ENCODE measurements at places on chromosomes 2 and 18.

- DNase-seq = peak; percentile 13
Observed at GRCh38 chr18:69490813-69491212, 90.1 kb downstream of the DOK6 start.

DNA sequence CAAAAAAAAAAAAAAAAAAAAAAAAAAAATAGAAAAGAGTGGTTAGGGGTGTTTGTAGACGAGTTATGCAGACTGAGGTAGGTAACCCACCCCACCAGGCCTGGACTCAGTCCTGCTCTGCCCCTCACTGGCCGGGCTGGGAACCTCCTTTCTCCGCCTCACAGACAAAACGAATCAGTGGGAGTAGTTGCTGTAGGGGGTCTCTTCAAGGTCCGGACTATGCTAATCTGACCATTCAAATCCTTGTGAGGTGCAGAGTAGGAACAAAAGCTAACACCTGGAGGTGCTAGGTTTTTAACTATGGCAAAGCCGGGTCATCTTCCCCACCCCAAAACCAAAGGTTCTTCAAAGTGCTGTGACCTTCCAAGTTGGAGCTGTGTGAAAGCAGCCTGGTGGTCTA is 223.7 kb downstream of the SLC4A3 start:
- DNase-seq = no peak

DNA sequence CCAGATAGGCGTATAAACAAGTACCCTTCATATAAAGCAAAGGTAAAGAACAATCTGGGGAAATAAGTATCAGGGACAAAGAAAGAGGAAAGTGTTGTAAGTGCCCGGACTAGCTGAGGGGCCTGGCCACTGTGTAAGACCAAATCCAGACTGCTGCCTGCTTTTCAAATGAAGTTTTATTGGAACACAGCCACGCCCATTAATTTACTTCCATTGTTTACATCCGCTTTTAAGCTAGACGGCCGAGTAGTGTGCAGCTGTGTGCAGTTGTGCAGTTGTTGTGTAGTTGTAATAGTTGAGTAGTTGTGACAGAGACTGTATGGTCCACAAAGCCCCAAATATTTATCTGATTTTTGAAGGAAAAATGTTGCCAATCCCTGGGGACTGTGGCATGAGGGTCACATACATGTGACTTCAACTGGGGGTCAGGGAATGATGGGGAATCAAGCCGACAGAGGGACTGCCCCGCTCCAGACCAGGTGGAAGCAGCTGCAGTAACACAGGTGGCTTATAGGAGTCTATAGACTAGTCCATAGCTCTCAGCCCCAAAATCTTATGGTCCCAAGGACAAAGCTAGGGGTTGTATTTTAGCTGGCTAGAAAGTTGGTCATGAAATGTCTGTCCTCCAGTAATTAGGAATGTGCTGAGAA is 30.0 kb downstream of the FHL2 start:
- no peak for DNase-seq

- no peak for DNase-seq
Observed at GRCh38 chr18:73245345-73245744, 377.6 kb upstream of the NETO1 start.

- DNase-seq = no peak
Observed at GRCh38 chr2:192604295-192604694, 409.6 kb upstream of the TMEFF2 start.

DNA sequence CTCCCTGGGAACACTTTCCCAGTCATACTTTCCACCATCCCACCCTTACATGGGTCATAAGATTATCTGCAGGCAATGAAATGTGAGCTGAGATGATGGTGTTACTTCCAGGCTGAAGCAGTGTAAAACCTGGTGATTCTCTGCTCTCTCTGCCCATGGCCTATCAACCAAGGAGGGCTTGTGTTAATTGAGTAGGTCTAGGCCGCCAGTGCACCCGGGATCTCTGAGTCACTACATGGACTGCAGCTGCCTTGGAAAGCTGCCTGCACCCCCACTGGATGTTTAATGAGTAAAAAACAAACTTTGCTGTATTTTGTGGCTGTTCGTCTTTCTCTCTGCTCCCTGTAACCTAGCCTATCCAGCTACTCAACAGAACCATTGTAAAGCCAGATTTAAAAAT is 451.7 kb upstream of the SMIM21 start:
- peak; percentile 57 for DNase-seq

DNA sequence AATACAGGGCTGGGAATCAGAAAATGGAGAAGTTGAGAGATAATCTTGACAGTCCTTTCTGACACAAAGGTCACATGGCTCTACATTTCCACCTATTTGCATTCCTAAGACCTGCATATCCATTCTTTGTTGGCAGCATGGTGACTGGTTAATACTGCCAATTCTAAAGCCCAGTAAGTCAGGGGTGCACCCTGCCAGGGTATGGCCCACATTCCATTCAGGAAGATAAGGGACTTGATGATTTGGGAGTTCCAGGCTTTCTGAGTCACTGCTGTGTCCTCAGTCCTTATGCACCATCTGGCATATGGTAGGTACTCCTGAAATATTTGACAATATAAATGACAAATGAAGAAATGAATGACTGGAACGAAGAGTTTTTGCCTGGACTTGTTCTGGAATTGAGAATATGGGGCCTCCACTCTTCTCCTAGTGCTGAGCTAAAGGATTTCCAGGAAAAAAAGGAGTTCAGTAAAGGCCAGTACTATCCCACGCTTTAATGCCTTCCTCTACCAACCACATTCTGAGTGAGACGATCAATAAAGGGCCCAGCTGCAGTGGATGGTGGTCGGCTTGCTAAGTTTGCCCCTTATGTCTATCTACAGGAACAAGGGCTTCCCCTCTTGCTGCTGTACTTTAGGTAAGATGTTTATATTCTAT is 31.7 kb upstream of the EIF2AK3 start:
- DNase-seq = no peak

DNA sequence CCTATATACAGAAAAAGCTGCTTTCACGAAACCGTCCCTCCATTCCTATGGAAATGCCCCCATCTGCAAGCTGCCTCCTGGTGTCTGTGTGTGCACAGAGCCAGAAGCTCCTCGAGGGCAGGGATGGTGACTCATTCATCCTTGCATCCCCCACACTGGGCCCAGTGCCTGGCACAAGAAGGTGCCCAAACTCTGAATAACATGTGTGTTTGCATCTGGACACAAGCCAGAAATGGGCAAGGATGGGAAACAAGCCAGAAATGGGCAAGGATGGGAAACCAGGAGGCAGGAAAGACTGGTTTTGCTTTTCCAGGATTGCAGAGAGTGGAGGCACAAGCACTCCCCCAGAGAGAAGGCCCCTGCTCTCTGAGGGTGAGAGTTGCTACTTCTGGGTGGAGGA is 313.9 kb downstream of the CELF4 start:
- DNase-seq = no peak

DNA sequence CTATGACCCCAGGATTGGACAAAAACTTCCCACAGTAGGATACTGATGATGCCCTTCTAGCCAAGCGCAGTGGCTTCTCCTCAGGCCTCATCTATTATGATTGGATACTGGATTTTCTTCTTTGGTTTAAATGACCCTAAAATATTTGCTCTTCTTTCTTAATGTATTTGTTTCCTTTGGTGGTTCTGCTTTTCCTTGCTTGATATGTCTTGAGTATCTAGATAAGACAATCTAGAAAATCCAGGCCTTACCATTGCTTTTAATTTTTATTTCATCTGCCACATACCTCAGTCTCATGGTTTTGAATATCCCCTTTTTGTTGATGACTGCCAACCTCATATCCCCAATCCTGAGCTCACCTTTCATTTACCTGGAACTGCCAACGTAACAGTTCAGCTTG is 35.6 kb downstream of the OTOF start:
- no peak for DNase-seq

DNA sequence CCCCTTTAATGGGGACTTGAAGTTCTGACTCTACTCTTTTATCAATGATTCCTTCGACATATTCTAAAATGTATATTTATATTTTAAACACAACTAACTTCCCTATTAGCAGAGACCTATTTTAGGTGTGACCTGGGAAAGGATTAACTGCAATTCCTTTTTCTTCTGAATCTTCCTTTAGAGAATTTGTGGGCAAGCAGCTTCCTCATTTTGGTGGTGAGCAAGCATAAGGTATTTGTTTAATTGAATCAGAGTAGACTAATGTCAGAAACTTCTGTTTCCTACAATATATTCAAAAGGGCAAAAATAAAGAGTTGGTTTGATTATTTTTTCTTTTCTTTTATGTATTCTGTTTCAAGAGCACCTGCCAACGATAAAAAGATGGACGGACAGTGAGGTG is 237.0 kb downstream of the IKZF2 start:
- DNase-seq = no peak

GRCh38 chr2:237333748-237334147 is 80.2 kb downstream of the COL6A3 start:
- no peak for DNase-seq

DNA sequence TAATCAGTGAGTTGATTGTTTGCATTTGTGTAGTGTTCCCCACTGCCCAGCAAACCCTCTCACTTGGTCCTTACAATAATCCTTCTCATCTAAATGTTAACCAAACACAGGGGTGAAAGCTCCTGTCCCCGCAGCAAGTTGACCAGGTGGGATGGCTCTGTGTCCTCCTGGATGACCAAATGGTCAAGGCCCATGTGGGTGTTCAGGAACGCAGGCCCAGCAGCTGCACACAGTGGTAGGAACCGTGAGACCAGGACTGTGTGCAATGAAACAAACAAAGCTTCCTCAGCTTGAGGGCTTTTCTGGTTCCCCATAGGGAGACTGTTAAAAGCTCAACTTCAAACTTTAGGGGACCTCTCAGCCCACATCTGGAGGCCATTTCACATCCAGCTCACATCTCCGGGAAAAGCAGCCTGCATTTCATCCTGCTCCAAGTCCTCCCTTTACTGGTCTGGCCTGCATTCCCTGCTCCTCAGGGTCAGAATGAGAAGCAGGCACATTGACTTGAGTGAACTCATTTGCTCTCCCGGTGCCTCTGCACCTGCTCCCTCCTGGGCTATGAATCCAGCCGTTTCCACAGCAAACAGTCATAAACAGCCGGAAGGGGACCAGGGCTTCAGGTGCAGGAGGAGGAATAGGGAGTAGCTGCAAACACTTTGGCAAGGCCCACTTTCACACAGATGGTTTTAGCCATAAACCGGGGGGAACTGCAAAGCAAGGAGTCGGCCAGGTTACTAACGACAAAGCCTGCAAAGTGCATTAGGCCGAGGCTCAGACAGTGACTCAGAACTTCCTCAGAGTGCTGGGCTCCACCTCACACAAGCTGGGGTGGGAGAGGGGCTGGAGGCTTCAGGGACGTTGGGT is 144.7 kb downstream of the CAPN13 start:
- no peak for DNase-seq

GRCh38 chr2:225275443-225275842 is 124.1 kb upstream of the NYAP2 start:
- no peak for DNase-seq

GRCh38 chr2:194087089-194087958 is 1569.7 kb upstream of the SLC39A10 start:
- DNase-seq = no peak

- DNase-seq = peak; percentile 78
Observed at GRCh38 chr2:133674433-133675331, 106.4 kb upstream of the NCKAP5 start.

DNA sequence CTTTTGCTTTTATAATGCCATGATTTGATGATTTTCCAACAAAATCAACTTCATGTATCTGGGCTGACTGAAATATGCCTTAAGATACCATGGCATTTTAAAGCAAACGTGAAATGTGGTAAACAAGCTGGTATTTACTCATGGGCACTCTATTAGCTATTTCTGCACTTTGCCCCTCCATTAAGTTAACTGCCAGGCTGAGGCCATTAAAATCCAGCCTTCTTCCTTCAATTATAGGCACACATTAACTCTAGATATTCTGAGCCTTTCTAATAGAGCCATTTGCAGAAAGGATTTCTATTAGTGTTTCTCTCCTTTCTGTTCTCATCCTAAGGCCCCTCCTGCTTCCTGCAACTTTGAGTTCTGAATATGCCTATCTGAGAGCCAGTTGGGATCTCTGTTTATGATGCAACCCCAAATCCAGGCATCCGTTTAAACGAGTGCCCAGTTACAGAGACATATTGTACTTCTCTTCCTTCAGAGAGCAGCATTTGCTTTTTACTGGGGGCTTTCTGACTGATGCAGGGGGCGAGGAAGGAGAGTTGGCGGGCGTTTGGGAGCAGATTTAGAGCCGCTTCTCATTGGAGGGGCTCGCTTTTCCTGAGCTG is 1.6 kb upstream of the KCNJ3 start:
- no peak for DNase-seq

Data from astrocyte of the cerebellum (primary cell).